ENCODE measurements at places on chromosomes 16 and 17.

- DNase-seq: no peak
Measured at GRCh38 chr16:57930533-57930932, 40.4 kb downstream of the CNGB1 start.

DNA sequence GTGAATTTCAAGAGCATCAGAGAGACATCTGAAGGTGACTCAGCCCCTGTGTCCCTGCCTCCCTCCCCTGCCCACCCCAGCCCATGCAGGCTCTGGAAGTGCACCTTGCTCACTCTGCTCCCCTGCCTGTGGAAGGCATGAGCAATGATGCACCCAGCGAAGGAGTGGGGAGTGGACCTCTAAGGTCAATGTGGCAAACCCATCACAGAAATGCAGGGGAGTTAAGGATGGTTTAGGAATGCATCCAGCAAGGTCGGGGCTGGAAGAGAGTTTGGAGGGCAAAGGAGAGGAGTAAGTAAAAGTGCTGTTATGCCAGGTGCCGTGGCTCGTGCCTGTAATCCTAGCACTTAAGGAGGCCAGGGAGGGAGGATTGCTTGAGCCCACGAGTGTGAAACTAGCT lies 61.9 kb downstream of the CYB5B start:
- DNase-seq: no peak

DNA sequence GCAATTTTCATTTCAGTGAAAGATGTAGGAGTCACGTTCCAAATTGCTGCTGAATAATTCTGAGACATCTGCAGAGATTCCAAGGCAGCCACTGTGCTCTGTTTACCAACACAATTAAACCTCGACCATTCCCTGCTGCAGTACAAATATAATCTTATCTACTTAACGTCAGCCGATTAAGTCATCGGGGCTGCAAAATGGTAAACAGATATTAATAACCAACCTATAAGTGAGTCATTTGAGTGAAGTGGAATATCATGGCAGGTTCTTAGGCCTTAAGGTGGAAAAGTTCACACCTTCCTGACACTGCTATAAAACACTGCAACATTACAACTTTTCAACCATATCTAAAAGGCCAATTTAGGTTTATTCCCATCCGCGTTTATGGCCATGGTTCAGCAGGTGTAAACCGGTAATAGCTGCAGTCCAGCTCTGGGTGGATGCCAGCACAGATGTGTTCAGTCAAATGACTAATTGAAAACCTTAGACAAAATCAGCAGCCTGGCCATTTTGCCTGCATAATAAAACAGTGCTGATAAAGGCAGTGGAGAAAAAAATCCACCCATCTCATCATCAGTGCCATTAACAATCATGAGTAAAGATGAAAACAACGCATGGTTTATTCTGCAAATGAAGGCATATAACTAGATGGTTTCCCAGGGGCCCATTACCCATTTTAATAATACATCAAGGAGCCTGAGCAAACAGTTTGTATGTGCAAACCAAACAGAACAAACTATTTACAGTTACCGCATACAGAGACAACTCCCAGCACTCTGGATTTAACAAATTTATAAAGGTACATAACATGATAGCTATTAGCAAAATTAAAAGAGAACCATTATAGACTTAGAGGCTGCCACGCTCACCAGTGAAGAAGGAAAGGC lies 202.9 kb upstream of the IRX3 start:
- no peak for DNase-seq

DNA sequence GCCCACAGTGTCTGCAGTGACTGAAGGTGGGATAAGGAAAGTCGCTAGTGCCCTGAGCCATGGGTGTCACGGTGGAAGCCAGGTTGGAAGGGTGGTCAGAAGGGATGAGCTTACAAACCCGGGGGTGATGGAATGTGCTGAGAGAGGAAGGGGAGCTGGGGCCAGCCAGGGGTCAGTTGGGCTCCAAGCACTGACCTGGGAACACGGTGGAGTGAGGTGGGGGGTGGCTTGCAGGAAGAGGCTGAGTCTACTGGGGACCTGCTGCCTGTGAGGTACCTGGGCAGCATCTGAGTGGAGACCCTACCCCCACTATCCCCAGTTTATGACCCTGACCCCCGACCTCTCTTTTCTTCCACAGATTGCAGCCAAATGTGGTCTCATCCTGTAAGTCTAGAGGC lies 3.1 kb downstream of the TMEM92 start:
- no peak for DNase-seq

DNA sequence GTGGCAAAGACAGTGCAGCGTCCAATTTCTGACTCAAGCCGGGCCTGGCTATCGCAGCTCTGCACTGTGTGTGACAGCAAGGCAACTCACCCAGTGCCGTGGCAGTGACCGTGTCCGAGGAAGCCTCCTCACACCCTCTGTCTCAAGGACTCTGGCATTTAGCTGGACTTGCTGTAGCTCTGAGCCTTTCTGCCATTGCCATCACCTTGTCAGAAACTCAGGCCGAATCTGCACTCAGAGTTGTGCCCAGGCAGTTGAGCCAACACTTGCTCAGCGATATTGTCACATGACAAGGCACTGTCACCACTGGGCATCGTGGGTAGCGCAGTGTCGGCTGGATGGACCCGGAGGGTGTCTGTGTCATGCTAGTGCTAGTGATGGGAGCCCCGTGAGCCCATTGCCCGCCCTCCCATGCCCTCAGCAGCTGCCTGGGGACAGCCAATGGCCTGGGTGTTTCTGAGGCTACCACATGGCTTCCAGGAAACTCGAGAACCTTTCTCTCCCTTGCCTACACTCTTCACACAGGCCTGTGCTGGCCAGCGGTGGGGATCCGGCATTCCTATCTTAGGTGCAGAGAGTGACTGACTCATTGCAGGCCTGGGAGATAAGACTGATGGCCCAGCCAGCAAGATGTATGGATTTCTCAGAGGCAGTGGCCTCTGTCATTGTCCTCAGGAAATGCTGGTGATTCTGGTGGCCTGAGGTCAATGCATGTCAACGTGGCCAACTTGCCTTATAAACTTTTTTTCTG lies 22.1 kb upstream of the STH start:
- DNase-seq: no peak

DNA sequence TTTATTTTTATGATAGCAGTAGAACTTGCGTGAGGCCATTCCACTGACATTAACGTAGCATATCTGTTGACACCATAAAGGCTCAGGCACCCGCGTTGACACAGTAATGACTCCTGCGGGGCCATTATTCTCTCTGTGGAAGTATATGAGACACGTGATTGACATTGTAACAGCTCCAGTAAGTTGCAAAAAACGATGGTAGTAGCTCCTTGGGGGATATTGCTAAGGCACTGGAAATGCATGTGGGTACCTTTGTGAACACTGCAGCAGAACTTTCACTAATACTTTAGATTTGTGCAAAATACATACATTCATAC lies 918.8 kb upstream of the CDH8 start:
- DNase-seq: no peak

DNA sequence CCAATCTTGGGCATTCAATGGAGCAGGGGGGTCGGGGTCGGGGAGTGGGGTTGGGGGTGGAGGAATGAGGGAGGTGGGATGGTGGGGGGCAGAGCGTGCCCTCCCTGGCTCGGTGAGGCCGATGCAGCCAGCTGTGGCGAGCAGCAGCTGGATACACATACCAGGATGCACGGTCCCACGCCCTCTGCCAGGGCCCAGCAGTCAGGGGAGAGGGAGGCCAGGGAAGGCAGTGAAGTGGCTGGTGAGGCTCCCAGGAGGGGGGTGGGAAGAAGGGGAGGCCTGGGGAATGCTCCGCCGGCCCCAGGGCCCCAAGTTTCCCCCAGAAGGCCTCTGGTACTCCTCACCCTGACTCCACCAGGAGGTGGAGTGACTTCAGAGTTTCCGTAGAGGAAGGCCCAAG lies 77.6 kb upstream of the LHX1 start:
- DNase-seq: no peak

GRCh38 chr17:74968361-74968780 lies 4.2 kb downstream of the HID1 start:
- no peak for DNase-seq

DNA sequence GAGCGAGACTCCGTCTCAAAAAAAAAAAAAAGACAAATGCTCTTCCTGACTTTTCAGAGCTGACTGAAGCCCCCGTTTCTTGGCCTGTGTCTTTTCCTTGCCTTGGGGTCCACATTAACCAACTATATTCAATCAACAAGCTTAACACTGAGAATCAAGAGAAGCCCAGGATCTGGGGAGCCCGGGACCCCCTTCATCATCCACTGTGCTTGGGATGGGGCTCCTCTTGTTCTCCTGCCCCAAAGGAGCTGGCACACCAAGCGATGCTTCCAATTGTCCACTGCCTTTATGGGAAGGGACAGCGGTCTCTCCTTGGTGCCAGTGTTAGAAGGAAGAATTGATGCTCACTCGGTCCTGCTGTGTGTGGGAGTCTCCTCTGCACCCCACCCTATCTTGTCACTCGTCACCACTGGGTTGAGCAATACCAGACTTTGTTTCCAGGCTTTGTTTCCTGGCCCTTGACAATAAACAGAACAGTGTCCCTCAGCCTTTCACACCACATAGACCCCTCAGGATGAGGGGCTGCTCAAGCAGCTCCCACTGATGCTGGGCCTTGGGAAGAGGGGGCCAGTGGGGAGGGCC lies 146.7 kb downstream of the KCNJ12 start:
- no peak for DNase-seq

GRCh38 chr16:2769100-2769529 lies 8.0 kb downstream of the ELOB start:
- no peak for DNase-seq

DNA sequence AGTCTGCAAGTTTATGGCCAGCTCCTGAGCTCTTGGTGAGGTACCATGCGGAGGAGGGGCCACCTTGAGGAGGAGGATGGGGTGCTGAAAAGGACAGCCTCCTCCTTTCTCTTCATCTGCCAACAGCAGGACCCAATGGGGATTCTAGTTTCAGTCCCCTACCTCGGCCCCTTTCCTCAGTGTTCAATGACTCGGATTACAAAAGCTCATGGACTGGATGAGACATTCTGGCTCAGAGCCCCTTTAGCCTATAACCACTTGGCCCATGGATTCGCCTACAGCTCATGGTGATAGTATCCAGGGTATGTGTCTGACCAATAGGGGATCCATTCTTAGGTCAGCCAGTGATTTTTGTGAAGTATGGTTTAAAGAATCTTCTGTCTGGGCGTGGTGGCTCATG lies 8.5 kb upstream of the PIK3R6 start:
- no peak for DNase-seq

- DNase-seq: no peak
Measured at GRCh38 chr17:27506348-27507218, 50.3 kb downstream of the KSR1 start.

GRCh38 chr17:13967416-13967815 lies 101.9 kb upstream of the COX10 start:
- DNase-seq: no peak

- no peak for DNase-seq
Measured at GRCh38 chr17:10687499-10687898, 9.8 kb downstream of the SCO1 start.

DNA sequence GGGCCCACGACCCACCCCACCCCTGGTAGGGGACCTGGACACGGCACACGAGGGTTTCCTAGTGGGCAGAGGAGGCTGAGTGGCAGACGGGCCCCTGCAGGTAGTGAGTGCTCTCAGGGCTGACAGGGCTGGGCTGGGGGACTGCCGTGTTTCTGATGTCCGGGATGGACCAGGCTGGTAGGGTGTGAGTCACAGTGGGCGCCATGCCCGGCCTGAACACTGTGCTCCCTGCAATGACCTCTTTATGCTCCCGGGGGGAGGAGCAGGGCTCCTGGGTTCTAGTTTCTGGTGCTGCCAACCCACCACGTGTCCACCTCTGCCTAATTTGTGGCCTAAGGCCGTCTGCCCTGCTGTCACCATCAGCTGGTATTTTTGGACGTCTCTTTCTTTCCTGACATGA lies 26.3 kb downstream of the ARHGAP23 start:
- no peak for DNase-seq

DNA sequence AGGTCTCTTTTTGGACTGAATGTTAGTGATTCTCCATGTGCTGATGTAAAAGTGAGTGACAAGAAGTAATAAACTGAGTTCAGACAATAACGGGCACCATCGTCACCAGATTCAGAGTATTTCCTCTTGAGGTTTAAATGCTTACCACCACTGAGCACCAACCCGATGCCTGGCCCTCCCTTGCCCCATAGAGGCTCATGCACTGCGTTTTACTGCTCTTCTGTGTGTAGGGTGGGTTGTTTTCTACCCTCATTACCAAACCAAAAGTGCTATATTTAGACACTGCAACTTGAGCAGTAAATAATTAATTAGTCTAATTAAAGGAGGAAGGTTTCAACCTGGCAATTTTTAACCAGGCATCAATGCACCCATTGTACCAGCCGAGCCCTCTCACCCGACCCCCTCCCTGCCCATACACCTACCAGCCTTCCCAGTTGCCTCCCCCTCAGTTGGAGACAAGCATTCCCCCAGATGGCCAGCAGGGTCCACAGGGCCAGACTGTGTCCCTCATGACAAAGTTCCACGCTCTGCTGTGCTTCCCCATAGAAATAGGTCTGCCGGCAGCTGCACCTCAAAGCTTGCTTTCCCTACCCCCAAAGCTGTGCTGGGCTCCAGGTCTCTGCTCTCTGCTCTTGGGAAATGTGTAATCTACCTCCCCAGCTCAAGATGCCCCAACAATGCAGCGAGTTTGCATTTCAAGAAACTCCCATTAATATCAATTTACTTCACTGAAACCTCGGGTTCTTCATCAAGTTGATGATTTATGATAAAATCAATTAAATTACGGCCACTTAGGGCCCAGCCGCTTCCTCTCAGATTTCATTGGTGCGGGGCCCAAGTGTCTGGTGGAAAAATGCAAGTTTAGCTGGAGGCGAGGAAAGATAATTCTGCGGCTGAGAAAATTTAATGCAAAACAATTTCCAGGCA lies 16.0 kb downstream of the HOXB4 start:
- no peak for DNase-seq

GRCh38 chr17:30267625-30268024 lies 24.1 kb downstream of the BLMH start:
- no peak for DNase-seq

GRCh38 chr17:64081802-64082799 lies 47.8 kb downstream of the ERN1 start:
- DNase-seq: peak; percentile 24

GRCh38 chr17:7237761-7238419 lies 1.4 kb downstream of the PHF23 start:
- peak; percentile 3 for DNase-seq

DNA sequence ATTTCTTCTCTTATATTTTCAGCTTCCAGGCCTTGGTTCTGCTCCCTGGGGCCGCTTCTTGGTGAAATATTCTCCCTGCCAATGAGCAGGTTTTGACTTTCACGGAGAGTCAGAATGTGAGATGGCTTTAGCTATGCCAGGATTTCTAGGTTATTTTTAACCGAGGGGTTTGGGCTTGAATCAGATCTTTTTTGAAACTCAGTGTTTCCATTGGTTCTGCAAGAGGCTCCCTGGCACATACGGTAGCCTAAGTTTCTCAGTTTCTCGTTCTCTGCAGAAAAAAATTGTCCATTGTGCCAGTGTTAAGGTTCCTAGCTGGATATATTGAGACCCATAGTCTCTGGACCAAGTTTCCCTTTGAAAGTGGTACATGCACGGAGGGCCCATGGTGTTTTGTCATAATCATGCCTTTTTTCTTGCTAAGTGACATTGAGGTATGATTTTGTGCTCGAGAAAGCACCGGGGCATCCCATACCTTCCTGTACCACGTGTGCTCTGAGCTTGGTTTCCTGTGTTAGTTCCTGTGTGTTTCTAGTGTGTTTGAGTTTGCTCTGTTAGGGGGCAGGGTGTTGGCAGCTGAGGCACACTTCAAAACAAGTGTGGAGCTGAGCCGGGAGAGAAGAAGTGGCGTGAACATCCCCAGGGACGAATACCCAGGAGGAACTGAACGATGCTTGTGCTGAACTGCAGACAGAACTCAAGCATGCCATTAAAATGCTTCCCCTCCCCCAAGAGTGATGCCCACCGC lies 127.2 kb downstream of the HS3ST3B1 start:
- no peak for DNase-seq

- DNase-seq: no peak
Measured at GRCh38 chr16:9260666-9261065, 169.2 kb downstream of the HAPSTR1 start.
